CD4-positive, alpha-beta T cell treated with Interleukin-1 beta for 1 hour (primary cell): ENCODE measurements at places on chromosomes 5 and 9.

DNA sequence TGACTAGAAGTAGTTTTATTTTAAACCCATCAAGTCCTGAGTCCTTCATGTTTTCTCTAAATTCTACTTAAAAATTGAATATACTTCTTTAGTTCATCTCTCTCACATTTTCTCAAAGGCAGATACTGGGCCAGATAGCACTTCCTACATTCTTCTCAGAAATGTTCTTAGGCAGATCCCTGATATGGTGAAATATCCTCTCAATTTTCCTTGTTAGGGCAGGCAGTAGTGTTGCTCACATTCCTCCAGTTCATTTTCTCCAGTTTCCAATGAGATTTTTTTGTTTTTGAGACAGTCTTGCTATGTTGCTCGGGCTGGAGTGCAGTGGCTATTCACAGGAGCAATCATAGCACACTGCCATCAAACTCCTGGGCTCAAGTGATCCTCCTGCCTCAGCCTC lies 5.7 kb downstream of the GCNT1 start:
- no peak for DNase-seq

GRCh38 chr5:113169720-113170119 lies 193.1 kb downstream of the DCP2 start:
- DNase-seq: no peak

- no peak for DNase-seq
These were observed 334.4 kb upstream of the ACTBL2 start for GRCh38 chr5:57817001-57817453.

DNA sequence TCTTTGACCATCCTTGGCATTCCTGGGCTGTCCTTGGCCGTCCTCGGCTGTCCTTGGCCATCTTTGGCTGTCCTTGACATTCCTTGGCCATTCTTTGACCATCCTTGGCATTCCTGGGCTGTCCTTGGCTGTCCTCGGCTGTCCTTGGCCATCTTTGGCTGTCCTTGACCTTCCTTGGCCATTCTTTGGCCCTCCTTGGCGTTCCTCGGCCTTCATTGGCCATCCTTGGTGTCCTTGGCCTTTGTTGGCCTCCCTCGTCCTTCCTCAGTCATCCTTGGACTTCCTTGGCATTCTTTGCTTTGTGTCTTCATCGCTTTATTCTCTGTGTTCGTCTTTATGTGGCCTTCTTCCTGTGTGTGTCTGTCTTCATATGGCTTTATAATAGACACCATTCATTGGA lies 20.7 kb downstream of the NDUFS6 start:
- DNase-seq: no peak

- DNase-seq: no peak
These were observed 163.2 kb downstream of the RFK start for GRCh38 chr9:76231001-76231400.
